Stimulated activated CD4-positive, alpha-beta T cell treated with anti-CD3 and anti-CD28 coated beads, Interleukin-4, amount 100 ng/mL, for 4 hours (primary cell): ENCODE measurements at places on chromosomes 5 and 9.

- DNase-seq, result no peak
Observed at GRCh38 chr5:43051684-43052083, 11.6 kb upstream of the ANXA2R start.

DNA sequence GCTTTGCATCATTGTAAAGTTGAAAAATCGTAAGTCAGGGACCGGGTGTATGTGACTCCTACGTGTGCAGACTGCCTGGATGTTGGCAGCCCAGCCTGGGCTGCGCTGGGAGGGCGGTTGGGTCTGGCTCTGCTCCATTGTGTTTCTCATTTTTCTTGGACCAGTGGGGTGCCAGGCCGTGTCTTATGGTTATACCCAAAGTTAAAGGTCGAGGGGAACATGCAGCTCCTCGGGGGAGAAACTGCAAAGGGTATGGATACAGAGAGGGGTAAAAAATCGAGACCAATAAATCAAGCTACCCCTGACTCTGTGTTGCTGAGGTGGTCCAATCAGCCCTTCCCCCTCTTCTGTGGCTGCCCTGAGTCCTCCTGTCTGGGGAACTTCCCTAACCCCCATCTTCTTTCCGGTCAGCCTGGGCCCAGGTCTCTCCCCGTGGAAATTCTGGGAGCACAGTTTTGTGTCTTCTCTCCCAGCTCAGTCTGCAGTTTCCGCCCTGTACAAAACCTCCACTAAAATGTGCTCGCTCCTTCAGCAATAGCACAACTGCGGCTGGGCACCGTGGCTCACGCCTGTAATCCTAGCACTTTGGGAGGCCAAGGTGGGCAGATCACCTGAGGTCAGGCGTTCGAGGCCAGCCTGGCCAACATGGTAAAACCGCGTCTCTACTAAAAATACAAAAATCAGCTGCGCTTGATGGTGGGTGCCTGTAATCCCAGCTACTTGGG, 34.1 kb upstream of the UNC5A start:
- DNase-seq, result no peak

GRCh38 chr5:149018909-149019443, 43.9 kb downstream of the SH3TC2 start:
- no peak for DNase-seq

DNA sequence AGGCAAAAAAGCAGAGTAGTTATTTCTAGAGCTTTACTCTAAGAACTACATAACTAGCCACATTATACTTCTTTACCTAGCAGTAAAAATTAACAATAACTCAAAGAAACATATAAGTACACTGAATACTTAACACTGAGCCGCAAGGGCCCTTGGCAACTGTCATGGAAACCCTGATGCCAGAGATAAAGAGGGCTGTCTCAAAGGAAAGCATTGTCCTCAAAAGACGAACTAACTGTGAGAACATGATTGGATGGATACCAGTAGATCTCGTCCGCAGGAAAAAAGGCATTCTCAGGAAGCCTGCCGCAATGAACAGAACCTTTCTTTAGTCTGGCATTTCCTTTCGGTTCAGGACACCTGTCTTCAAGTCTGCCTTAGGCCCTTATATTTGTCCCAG, 379.0 kb upstream of the SLC30A5 start:
- DNase-seq, result no peak

DNA sequence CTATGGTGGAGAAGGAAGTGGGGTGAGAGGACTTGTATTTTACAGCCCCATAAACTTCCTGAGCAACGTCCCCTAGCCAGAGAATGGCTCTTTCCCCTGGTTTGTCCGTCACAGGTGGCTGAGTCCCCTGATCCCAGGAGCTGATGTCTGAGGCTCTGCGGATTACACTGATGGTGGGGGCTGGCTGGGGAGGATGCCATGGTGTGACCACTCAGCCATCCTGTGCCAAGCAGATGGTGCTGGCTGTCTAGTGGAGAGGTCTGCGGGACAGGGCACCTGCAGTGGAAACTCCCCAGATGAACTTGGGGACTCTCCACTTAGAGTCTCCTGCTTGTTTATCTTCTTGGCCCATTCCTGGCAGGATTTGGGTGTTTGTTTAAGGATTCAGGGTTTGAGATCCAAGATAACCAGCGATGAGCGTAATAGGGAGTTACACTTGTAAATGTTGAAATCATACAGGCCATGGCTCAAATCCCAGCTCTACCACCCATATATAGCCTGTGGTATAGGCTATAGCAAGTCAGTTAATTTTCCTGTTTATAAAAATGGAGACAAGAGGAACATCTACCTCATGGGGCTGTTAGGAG, 4.7 kb upstream of the PTGS1 start:
- no peak for DNase-seq

DNA sequence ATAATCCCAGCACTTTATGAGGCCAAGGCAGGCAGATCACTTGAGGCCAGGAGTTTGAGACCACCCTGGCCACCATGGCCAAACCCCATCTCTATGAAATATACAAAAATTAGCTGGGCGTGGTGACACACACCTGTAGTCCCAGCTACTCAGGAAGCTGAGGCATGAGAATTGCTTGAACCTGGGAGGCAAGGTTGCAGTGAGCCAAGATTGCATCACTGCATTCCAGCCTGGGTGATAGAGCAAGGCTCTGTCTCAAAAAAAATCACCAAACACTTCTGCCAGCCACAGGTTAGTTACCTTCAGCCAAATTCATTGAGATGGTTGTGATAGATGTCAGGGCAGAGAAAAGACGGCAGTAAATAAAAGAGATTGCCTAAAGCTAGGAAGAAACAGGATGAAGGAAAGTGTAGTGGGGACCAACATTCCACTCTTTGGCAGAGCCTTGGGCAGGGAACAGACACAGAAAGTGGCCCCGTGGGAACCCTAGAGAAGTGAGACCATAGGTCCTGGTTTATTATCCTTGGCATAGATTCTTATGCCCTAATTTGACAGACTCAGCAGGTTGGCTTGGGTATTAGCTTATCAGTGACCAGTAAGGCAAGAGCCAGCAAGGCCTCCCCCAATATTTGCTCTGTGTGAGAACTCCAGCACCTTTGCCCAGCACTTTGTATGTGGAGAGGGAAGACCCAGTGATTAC, 5.5 kb upstream of the CEP120 start:
- no peak for DNase-seq

GRCh38 chr5:159231167-159231566, 21.8 kb upstream of the RNF145 start:
- no peak for DNase-seq

GRCh38 chr5:113123618-113124017, 147.0 kb downstream of the DCP2 start:
- no peak for DNase-seq

- DNase-seq, result no peak
Observed at GRCh38 chr5:84036842-84037241, 316.2 kb upstream of the HAPLN1 start.

GRCh38 chr5:139105621-139106071, 92.5 kb downstream of the SIL1 start:
- DNase-seq, result no peak

DNA sequence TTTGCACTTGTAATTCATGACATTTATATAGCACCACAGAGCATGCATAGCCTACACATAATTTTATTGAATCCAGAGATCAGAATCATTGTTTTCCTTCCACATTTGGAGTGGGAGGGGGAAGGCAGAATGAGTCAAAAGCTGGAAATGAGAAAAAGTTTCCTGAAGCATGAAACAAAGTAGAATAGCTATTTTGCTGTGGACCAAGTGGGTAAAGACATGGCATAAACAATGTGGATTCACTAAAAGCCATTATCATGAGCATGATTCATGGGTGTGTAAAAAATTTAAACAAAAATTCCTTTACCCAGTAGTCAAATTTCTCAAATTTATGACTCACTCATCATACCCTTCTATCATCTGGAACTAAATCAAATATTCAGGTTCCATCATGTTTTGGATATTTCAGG, 97.9 kb downstream of the YIPF5 start:
- no peak for DNase-seq

GRCh38 chr9:21121079-21121478, 20.6 kb downstream of the IFNW1 start:
- DNase-seq, result no peak

DNA sequence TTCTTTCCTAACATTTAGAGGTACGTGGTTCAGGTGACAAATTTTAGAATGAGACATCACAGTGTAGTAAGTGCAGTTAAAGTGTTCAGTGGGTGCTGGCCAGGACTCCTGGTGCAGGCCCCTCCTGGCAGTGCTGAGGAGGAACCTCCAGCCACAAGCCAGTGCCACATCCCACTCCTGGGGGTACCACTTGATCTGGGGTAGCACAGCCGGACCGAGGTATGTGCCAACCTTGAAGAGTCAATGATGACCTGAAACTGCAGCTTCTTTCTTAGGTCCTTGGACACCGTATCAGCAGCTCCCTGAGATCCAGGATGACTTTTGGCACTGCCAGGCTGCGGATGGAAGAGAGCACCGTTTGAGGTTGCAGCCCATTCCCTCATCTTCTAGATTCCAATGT, 310.4 kb upstream of the IRX4 start:
- DNase-seq, result no peak

GRCh38 chr5:143427122-143427735, 23.7 kb upstream of the NR3C1 start:
- DNase-seq, result no peak

DNA sequence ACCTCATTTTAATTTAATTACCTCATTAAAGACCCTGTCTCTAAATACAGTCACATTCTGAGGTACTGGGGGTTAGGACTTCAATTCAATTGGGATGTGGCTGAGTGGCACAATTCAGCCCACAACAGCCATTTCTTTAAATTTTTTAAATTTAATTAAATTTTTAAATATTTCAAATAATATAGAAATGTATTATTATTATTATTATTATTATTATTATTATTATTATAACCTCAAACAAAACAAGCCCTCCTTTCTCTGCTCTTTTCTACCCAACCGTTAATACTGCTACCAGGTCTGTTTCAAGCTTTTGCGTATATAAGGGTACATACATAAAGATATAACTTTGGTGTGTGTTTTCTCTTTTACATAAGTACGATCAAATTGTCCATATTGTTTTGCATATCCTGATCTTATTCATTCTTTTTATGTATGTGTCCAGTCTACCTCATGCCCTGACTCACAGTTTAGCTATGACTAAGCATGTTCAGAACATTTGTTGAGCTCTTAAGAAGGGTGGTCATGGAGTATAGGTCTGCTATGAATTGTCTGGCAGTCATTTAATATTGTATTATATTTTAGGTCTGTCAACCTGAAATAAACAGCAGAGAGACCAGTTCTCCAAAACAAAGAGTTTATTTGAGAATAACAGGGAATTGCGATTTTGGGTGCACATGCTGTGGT, 16.1 kb upstream of the RAB14 start:
- no peak for DNase-seq

DNA sequence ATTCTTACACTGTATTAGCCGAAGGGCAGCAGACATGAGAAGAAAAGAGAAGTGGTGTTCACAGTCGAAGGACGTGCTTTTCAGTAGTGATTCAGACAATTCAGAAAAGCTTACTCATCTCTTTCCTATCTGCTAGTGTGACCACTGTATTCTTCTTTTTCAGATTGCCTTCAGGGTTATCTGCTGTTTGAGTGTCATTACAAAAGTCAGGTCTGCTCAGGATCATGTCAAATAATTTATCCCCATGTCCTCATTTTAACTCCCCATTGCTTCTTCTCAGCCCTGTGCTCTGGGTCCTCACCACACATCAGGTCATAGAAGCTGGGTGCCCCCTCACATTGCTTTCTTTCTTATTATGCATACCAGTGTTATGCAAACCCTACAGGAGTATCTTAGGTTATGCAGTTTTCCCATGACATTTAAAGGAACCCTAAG, 394.0 kb downstream of the CETN3 start:
- DNase-seq, result no peak

GRCh38 chr9:124442379-124442778, 7.9 kb upstream of the ADGRD2 start:
- no peak for DNase-seq

GRCh38 chr5:82018462-82018861, 46.6 kb downstream of the ATG10 start:
- no peak for DNase-seq

GRCh38 chr9:116153765-116154333, at the start of gene PAPPA:
Gene PAPPA, plus strand, starts transcription at chr9:116153791. Its CDS starts 382 bp downstream, at chr9:116154173.
- no peak for DNase-seq

GRCh38 chr9:4530375-4530774, 40.1 kb downstream of the SLC1A1 start:
- no peak for DNase-seq

DNA sequence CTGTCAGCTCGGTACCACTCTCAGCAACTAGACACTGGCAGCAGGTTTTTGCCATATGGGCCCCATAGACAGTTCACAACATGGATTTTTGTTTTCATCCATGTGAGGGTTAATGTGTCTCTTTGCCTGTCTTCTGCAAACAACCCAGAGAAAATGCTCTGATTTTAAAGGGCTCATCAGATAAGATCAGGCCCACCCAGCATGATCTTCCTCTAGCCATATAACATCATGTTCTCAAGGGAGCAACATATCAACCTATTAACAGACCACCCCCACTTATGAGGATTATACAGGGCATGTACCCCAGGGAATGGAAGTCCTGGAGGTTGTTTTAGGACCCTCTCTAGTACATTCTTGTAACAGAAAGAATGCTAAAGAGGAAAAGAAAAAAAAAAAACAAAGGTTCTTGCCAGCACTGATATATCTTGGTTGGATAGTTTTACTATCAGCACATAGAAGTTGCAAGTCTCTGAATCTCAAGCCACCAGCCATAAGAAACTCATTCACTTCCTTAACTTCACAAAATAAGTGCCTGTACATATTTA, 1015.1 kb downstream of the TLE4 start:
- no peak for DNase-seq

GRCh38 chr9:22056402-22056801, 47.3 kb upstream of the CDKN2B start:
- DNase-seq, result no peak

DNA sequence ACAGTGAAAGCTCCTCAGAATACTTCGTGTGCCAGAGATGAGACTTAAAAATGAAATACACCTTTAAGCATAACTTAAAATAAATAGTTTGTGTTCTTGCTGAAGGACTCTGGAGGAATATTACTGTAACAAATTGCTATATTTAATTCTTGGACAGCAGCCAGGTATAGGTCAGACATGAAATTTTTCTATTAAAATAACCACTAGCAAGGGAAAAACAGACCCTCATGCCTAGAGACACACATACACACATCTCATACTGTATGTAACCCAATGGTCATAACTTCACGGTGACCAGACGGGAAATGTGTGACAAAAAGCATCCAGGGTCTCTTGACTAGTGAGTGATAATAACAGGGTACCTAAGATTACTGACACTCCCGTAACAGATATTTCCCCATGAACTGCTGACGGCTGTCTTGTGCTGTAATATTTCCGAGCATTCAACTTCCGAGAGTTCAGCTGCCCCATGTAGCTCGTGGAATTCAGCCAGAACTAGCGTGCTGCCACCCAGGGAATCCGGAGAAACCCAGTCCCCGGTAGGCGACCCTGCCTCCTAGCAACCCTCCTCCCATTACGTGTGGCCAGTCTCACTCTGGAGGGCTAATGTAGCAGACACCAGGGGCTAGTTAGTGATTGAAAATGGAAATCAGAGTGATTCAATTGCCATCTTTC, 2295.1 kb upstream of the WWC1 start:
- no peak for DNase-seq

DNA sequence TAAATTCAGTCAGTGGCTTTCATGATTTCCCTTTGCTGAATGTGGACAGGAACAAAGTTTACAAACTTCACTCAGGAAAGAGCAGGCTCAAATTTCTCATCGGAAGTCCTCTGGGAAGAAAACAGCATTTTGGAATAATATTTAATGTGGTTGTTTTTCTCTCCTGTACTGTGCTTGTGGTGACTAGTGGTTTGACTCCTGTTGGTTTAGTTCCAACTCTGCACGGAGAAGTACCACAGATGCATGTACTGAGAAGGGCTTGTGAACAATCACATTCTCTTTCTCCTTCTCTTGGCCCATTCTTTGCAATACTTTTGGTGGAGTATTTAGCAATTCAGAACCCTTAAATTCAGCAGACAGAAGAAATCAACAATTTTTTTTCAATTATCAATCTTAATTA, 13.3 kb downstream of the MPDZ start:
- no peak for DNase-seq
